Activated CD4-positive, CD25-positive, alpha-beta regulatory T cell (primary cell): ENCODE measurements at places on chromosomes 1 and 21.

GRCh38 chr1:32014199-32014947, 705 bp downstream of the KHDRBS1 start:
- no peak for DNase-seq

- no peak for DNase-seq
Measured at GRCh38 chr1:228873709-228874108, 138.4 kb downstream of the RHOU start.

DNA sequence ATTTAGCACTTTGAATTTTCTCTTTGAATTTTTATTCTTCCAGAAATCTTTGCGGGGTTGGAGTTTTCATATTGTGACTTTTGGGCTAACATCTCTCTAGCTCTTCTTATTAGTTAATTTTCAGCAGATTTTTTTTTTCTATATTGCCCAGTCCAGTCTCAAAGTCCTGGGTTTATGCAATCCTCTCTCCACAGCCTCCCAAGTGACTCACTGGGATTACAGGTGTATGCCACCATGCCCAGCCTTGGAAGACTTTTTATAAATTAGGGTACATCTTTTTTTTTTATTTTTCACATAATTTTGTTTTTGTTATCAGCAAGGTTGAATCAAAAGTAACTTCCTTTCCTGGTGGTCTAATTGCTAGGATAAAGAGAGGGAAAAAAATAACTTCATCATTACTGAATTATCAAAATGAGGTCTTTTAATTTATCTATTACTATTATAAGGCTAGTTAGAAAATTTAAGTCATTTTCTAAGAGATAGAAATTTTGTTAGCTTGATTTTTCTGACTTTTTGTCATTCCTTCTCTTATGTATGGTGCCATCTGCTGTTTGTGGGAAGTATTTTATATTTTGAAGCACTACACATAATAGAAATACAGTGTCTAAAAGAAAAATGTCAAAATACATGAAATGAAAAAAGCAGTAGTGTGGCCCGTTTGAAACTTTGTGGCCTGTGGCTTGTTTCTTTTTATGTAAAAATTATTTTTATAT, 273.4 kb upstream of the CACYBP start:
- no peak for DNase-seq

GRCh38 chr1:64550946-64551605, 81.1 kb downstream of the CACHD1 start:
- no peak for DNase-seq

DNA sequence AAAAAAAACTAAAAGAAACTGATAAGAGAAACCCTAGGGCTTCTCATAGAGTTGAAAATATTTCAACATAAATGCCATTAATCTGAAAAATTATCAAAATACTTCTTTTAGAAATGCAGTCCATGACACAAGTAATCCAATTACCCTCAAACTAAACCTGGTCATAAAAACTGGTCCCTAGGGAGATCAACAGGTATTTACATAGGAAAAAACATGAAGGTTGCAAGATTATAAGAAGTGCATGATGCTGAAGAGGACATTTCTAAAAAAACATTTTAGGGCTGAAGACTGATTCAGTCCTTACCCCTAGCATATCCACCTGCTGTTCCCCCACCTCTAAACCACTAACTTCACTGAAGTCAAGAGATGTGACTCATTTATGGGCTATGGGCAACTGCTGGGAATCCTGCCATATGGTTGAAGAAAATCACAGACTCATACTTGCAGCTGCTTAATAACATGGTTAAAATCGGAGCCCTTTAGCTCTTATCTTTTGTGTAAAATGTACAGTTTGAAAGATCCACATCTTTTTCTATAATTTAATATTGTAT, 131.0 kb upstream of the RUNX1 start:
- no peak for DNase-seq

- no peak for DNase-seq
Measured at GRCh38 chr1:157217486-157217885, 79.3 kb upstream of the ETV3 start.

GRCh38 chr1:92362970-92363369, 64.1 kb downstream of the RPAP2 start:
- no peak for DNase-seq

DNA sequence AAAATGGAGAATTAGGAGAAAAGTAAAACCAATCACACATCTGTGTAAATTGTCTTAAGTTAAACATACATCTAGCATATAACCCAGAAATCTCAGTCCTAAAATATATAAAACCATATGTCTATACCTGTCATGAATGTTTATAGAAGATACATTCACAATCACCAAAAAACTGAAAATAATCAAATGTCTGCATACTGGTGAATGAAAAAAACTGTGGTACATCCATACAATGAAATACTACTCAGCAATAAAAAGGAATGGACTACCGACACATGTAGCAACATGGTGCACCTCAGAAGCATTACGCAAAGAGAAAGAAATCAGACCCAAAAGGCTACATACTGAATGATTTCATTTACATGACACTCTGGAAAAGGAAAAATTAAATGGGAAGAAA, 47.7 kb upstream of the SEC16B start:
- DNase-seq, result no peak

DNA sequence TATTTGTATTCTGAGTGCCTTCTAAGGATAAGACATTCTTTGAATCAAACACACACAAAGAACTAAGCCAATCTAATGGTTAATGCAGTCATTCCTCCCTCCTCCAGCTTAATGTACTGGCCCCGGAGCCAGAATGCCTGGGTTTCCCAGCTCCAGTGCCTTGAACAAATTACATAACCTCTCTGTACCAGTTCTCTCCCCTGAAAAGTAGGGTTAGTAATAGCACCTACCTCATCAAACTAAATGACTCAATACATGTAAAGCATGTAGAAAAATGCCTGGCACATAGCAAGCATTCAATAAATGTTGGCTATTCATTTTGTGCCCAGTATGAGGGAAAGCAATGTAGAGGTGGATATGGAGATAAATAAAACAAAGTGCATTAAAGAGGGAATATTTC, 14.0 kb downstream of the C1orf52 start:
- DNase-seq, result no peak

DNA sequence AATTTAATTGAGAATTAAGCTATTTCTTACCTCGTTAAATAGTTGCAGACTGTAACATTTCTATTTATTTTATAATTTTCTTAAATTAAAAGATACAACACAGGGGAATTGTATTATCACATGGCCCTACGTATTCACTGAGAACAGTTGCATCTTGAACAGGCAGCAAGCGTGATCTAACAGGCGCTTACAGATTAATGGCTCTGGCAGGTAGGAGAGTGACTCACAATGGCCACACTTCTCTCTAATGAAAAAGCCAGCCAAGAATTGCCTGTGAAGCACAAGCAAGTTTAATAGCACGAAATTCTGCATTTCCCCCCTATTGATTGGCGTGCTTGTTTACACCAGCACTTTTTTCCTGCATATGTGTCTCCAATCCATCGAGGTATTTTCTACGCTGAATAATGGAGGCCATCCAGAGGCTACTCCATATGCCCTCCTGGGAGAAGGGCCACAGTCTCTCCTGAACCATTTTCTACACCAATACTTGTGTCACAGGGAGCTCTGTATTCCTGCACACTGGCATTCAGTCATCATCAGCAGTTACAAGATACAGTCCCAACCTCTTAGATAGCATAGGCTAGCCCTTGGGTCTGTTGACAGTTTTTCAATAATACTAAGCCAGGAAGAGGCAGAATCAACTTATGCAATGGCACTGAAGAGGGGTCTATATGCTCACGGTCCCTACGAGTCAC, 150.6 kb upstream of the PLD5 start:
- DNase-seq, result no peak

DNA sequence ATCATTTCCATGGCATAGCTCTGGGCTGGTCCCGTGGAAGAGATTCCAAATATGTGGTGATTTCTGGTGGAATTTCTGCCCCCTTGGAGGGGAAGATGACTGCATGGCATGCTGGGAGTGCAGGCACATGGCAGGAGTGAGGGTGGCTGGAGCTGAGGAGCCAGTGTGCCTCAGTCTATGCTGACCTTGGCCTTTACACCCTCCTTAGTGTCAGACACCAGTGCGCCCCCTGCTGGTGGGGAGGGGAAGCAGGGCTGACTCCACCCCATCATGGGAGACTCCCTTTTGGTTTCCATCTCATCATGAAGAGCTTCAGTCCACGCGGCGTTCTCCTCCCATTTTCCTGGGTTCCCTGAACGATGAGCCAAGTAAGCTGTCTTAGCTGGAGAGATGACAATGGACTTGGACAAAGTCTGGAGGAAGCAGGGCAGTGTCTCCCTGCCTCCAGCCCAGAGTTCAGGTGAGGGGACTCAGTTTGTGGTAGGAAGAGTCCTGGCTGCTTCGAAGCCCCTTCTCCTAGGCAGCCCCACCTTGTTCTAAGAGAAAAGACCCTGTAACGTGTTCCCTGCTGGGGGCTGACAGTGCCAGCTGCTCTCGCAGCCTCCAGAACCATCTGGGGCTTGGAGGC, 10.3 kb downstream of the ALX3 start:
- DNase-seq, result peak; percentile 36

GRCh38 chr1:198364471-198364870, 176.0 kb downstream of the ATP6V1G3 start:
- no peak for DNase-seq

DNA sequence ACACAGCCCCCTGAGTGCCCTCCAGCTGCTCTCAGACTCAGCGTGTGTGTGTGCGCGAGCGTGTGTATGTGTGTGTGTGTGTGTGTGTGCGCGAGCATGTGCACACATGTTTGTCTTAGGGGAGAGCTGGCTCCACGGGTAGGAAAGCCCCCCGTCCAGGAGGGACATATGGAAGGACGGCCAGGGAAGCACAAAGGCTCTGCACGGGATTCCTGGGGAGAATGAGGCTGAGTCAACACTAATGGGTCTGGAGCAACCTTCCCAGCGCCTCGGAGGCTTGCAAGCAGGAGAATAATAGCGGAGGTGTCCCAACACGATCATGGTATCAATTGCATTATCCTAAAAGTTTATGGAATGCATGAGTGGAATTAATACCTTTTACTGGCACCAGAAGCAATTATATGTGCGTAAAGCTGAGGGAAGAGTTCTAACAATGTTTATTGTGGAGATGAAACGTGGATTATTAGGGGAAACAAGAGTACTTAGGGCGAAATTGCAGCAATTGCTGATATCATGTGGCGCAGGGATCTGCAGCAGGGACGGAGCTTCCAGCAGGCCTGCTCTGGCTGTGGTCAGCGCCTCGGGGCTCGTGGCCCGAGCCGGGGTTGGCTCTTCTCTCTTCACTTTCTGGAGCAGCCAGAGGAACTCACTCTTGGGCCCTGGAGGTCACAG, 40.3 kb upstream of the CCDC27 start:
- DNase-seq, result no peak

GRCh38 chr21:45498646-45499000, 43.6 kb downstream of the SLC19A1 start:
- no peak for DNase-seq

DNA sequence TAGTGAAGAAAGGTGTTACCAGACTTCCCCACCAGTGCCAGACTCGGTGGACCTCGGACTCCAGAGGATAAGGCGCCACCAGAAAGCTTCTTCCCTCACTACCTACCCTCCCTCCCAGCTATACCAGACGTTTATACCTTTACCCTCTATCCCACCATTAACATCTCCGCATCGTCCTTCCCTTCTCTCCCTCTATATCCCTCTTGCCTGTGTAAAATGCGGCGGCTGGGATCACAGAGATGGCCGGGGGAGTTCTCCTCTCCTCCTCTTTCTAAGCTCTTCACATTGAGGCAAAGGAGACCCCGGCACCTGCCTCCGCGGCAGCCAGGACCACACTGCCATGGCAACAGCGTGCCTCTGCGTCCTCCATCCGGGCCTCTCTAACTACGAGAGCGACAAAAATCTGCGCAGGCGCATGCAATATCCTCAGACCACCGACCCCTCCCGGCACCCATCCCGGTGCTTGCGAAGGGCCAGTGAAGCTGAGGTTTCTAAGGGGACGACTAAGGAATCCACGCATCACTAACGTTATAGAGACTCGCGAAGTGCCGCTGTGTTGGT, at the start of gene CCDC181:
CCDC181 (minus strand) TSS at position 394 of the 561 bp plus-strand sequence. CDS start 2,547 bp downstream, outside the sequence.
- no peak for DNase-seq

DNA sequence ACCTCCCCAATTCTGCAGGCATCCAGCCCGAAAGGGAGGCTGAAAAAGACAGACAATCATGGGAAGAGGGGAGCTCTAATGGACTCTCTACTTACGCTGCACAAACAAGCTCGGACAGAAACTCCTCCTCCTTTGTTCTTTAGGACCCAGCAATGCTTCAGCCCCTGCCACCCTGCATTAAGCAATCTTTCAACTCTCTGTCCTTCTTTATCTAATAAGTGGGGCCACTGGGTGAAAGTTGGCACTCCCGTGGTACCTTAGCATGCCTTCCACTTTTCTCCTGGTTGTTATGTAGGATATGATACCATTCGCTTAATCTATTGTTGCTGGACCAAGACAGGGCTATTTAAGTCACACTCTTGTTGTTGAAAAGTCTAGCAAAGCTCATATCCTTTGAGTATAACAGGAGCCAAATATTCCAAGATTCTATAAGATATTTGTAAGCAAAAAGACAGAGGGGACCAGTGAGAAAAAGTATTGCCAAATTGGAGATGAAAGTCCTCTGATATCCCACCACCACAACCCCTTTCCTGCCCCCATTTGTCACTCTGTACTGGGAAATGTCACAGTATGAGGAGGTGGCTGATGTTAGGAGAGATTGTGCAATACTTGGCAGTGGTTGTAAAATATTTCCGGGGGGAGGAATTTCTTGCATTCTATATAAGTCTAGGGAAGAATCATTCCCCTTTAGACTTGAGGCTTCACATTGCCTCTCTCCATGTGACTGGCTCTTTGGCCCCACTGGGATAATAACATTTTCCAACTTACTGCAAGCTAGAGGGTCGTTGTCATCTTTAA, 137.3 kb upstream of the GJB5 start:
- DNase-seq, result no peak
